Effector memory CD8-positive, alpha-beta T cell (primary cell): ENCODE measurements at places on chromosomes 12 and 14.

GRCh38 chr12:116547955-116548501, 11.2 kb upstream of the MAP1LC3B2 start:
- no peaks in the 10 kb centered on the region for H3K36me3 ChIP-seq
- H3K4me3 ChIP-seq, result no peak overlapping the region
- no peaks in the 10 kb centered on the region for H3K4me1 ChIP-seq
- no peak for DNase-seq

DNA sequence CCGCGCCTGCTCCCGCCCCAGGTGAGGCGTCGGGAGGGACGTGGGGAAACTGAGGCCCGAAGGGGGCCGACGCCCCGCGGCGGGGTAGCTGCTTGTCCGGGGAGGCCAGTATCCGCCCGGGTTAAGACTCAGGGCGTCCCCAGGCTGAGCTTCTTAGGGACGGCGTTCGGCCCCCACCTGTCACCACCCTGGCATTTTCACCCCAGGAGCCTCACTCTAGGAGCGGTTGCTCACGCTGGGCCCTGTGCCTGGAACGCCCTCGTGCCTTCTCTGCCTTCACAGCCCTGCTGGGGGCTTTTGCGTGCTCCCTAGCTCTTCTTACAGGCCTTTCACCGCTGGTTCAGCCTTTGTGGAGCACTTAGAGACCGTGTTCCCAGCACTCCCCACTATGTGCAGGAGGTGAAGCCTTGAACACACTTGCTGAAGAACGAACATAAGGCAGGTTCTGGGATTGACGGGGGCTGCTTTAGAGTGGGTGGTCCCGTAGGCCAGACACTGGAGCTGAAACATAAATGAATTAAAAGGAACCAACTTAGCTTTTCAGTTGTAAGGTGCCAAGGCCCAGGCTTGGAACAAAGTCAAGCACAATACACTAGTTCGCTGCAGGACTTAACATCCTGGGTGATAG, 601 bp downstream of the ZNF839 start:
- H3K4me1 ChIP-seq, result peaks cover 30% of the 10 kb centered on the region
- H3K4me3 ChIP-seq, result peak overlapping the region; percentile 97
- H3K27me3 ChIP-seq, result no peaks in the 10 kb centered on the region

DNA sequence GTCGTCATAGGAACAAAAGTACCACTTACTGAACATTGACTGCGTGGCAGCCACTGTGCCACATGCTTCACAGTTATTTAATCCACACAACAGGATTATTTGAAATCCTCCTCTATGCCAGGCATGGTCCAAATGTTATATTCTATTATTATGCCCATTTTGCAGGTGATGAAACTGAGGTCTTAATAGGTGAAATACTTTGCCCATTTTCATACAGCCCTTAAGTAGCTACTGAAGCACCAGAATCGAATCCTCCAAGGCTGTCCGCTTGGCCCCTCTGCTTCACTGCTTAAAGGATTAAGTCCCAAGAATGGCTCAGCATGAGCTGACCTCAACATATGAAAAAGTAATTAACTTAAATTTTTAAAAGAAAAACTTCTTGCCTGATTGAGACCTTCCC, 212.8 kb downstream of the EGLN3 start:
- no peak overlapping the region for H3K4me3 ChIP-seq
- no peak for DNase-seq
- H3K36me3 ChIP-seq, result no peaks in the 10 kb centered on the region
- no peaks in the 10 kb centered on the region for H3K4me1 ChIP-seq
- H3K27me3 ChIP-seq, result no peaks in the 10 kb centered on the region

- no peak overlapping the region for H3K4me3 ChIP-seq
- no peak for DNase-seq
- peaks cover 2% of the 10 kb centered on the region for H3K4me1 ChIP-seq
- no peak overlapping the region for H3K27ac ChIP-seq
- H3K36me3 ChIP-seq, result peaks cover 76% of the 10 kb centered on the region
- H3K27me3 ChIP-seq, result no peaks in the 10 kb centered on the region
Observed at GRCh38 chr14:50772412-50772811, 58.5 kb downstream of the NIN start.

- DNase-seq, result no peak
- no peak overlapping the region for H3K4me3 ChIP-seq
- no peaks in the 10 kb centered on the region for H3K36me3 ChIP-seq
- no peak overlapping the region for H3K27ac ChIP-seq
- peaks cover 8% of the 10 kb centered on the region for H3K27me3 ChIP-seq
Observed at GRCh38 chr12:46407361-46407760, 34.8 kb upstream of the SLC38A2 start.

DNA sequence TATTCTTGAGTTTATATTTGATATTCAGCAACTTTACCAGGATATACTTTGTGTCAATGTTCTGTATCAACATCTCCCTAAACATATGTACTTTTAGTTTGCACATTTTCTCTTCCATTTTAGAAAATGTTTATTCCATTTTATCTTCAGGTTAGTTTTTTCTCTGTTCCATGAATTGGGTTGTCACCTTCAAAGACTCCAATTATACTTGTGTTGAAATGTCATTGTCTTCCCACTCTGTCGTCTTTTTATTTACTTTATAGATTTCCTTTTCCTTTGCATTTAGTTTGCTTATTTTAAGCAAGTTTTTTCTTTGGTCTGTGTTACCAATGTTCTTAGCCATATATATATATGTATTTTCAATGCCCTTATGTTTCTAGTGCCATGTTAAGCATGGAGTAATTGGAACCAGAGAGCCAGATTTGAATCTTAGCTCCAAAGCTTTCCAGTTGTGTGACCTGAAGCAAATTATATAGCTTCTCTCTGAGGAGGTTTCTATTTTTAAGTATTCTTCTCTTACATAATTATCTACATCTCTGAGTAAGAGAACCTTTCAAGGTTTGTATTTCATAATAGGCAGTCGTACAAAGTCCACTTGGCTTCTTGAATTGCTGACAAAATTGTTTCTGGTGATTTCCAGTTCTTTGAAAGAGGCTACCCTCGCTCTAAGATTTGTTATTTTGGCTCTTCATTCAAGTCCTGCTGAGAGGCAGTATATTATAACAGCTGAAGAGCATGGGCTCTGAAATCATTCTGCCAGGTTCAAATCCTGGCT, 85.8 kb upstream of the DYRK2 start:
- no peak overlapping the region for H3K4me3 ChIP-seq
- no peaks in the 10 kb centered on the region for H3K27me3 ChIP-seq
- H3K36me3 ChIP-seq, result no peaks in the 10 kb centered on the region
- H3K27ac ChIP-seq, result no peak overlapping the region

- DNase-seq, result no peak
- H3K36me3 ChIP-seq, result no peaks in the 10 kb centered on the region
- peaks cover 2% of the 10 kb centered on the region for H3K4me1 ChIP-seq
- H3K27ac ChIP-seq, result no peak overlapping the region
- no peak overlapping the region for H3K4me3 ChIP-seq
- peaks cover 73% of the 10 kb centered on the region for H3K27me3 ChIP-seq
Observed at GRCh38 chr14:97027256-97027999, 230.2 kb downstream of the VRK1 start.

DNA sequence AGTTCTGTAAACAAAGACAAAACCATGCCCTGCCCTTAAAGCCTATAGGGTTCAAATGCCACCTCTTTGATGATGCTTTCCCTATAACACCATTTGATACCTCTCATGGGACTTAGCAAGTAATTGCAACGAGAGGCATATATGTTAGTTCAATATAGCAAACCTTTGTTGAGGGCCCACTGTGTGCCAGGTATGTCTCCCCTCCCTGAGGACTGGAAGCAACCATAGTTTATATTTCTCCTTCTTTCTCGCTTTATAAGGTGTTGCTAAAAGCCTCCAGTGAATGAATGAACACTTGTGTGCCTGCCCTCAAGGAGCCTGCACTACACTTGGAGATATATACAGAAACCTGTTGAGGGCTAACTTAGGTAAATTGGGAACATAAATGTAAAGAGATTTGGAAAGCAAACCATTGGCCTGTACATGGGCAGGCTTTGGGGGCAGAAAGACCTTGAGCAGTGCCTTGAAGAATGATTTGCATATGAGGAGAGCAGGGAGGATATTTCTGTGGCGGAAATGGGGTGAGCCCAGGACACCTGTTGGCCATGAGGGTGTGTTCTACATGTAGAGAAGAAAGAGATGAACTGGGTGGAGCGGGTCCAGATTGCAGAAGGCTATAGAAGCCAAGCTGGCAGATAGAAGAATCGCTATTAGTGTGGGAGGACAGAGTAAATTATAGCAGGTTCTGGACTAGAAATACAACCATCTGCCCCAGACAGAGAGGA, 1.8 kb upstream of the CKAP4 start:
- H3K27ac ChIP-seq, result peak overlapping the region; percentile 86
- H3K4me1 ChIP-seq, result no peaks in the 10 kb centered on the region
- H3K4me3 ChIP-seq, result peak overlapping the region; percentile 68
- H3K27me3 ChIP-seq, result no peaks in the 10 kb centered on the region
- DNase-seq, result no peak

DNA sequence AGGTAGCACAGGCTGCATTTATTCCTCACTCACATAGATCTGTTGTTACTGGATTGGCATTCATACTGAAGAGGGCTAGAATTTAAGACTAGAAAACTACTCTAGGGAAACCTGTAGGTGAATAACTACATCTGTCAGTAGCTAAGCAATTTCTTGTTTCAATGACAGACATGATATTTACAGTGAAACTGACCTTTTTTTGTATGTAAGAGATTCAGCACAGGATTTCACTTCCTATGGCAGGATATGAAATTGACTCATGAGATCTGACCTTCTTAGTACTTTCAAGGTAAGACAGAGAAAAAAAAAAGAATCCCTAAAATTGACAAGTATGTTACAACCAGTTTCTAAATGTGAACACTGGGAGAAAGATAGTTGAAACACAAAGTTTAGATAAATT, 189.8 kb upstream of the SLC16A7 start:
- H3K27ac ChIP-seq, result no peak overlapping the region
- H3K4me3 ChIP-seq, result no peak overlapping the region
- peaks cover 14% of the 10 kb centered on the region for H3K27me3 ChIP-seq
- no peak for DNase-seq
- H3K36me3 ChIP-seq, result no peaks in the 10 kb centered on the region

DNA sequence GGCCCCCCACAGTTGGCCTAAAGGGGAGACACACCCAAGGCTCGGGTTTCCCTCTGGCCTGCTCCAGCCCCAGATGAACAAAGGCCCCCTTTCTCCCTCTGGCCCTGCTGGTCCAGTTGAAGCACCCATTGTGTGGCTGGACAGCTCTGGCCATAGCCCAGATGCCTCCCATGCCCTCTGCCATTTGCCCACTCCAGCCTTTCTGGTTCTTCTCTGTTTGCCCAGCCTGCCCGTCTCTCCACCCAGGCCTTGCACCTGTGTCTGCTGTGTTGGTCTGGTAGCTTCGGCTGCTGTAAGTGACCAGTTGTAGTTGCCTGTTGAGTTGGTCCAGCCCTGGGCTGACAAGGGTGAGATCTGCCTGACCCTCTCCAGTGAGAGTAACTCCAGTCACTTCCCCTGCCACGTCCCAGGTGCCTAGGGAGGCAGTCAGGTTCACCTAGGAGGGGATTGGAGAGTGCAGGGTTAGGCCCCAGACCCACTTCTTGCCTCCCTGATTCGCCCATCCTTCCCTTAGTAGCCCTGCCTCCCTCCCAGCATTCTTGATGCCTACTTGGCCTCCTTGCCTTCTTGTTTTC, 3.0 kb downstream of the B4GALNT1 start:
- H3K4me1 ChIP-seq, result peaks cover 9% of the 10 kb centered on the region
- H3K27me3 ChIP-seq, result peaks cover 88% of the 10 kb centered on the region
- H3K4me3 ChIP-seq, result no peak overlapping the region
- no peak overlapping the region for H3K27ac ChIP-seq
- DNase-seq, result no peak
- H3K36me3 ChIP-seq, result peaks cover 2% of the 10 kb centered on the region

- DNase-seq, result no peak
- H3K4me1 ChIP-seq, result no peaks in the 10 kb centered on the region
- peaks cover under 1% of the 10 kb centered on the region for H3K27me3 ChIP-seq
- no peak overlapping the region for H3K27ac ChIP-seq
Observed at GRCh38 chr14:101206556-101206955, 303.0 kb upstream of the RTL1 start.

GRCh38 chr12:85630851-85631250, 205.4 kb downstream of the RASSF9 start:
- H3K27ac ChIP-seq, result no peak overlapping the region
- no peak for DNase-seq
- H3K27me3 ChIP-seq, result no peaks in the 10 kb centered on the region
- no peaks in the 10 kb centered on the region for H3K4me1 ChIP-seq

GRCh38 chr14:90060965-90061684, 669 bp upstream of the KCNK13 start:
- H3K27ac ChIP-seq, result no peak overlapping the region
- no peak for DNase-seq
- H3K4me3 ChIP-seq, result peak overlapping the region; percentile 76
- no peaks in the 10 kb centered on the region for H3K36me3 ChIP-seq
- H3K4me1 ChIP-seq, result peaks cover 19% of the 10 kb centered on the region

DNA sequence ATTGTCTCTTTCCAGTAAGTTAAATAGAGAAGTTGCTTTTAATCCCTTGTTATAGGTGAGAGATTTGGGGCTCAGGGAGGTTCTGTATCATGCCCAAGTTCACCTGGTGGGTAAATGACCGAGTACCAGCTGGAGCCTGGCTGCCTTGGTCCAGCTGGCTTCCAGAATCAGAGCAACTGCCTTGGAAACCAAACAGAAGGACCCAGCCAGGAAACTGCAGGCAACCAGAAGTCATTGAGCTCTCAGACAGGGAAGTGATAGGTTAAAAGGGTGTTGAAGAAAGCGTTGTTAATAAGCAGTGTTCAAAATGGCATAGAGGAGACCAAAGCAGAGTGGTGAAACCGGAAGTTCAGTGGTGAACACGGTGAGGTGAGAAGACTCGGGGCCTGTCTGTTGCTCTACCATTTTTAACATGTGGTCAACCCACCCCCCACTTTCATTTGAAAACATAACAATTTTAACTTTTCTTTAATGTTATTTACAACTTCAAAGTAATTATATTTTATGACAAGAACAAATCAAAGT, 54.9 kb downstream of the PLEKHG7 start:
- no peak overlapping the region for H3K27ac ChIP-seq
- no peak overlapping the region for H3K4me3 ChIP-seq
- H3K4me1 ChIP-seq, result peaks cover 9% of the 10 kb centered on the region
- no peaks in the 10 kb centered on the region for H3K36me3 ChIP-seq
- peaks cover 6% of the 10 kb centered on the region for H3K27me3 ChIP-seq
- DNase-seq, result no peak

- peaks cover 15% of the 10 kb centered on the region for H3K36me3 ChIP-seq
- H3K27ac ChIP-seq, result peak overlapping the region; percentile 95
- H3K4me3 ChIP-seq, result peak overlapping the region; percentile 94
- H3K27me3 ChIP-seq, result no peaks in the 10 kb centered on the region
- H3K4me1 ChIP-seq, result peaks cover 64% of the 10 kb centered on the region
Observed at GRCh38 chr12:132489078-132489601, 811 bp upstream of the FBRSL1 start.
